SK-N-SH treated with all-trans-retinoic acid at 6 μM for 48 hours (cell line): ENCODE measurements at places on chromosomes 13 and 19.

GRCh38 chr19:10187315-10187714, 7.4 kb downstream of the DNMT1 start:
- no peak for ATAC-seq

GRCh38 chr19:20244356-20244755, 77.3 kb downstream of the ZNF486 start:
- no peak for ATAC-seq

DNA sequence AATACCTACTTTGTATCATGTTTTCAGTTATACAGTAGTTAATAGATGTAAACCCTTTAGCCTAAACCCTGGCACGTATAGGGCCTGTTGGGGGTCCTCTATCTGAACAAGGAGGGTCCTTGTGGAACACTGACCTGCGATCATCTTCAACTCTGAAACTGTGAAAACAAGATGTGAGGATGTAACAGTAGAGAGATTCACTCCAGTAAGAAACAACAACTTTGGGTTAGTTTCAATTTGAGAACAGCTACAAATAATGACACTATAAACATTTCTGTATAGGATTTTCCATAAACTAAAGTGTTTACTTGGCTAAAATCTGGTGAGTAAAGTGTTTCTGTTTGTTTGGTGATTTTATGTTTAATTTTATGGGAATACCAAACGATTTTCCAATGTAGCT, 2.1 kb downstream of the CLC start:
- no peak for ATAC-seq

DNA sequence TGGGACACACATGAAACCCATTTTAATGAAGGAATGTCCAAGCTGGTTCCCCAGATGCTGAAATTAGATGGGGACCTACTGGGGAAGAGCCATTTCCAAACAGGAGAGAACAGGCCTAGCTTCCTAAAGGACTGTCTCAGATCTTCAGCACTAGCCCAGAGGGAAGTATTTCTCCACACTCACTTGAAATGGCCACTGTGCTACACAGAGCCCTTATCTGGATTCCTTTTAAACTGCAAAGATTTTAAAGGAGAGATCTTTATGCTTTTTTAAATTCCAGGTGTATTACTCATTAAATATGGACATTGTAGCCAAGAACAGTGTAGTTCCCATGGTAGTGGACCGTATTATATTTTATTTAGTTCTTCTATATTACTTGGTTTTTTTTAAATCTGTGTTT, 255.3 kb downstream of the SHISA2 start:
- ATAC-seq = no peak

GRCh38 chr19:35863018-35863417, 5.4 kb upstream of the APLP1 start:
- ATAC-seq = no peak
